Naive thymus-derived CD8-positive, alpha-beta T cell (primary cell): ENCODE measurements at places on chromosomes 7 and 10. TPM values are rescaled to one million over a fixed set of nuclear protein-coding genes. Genes with fewer than 3 reads are reported as not detected.

DNA sequence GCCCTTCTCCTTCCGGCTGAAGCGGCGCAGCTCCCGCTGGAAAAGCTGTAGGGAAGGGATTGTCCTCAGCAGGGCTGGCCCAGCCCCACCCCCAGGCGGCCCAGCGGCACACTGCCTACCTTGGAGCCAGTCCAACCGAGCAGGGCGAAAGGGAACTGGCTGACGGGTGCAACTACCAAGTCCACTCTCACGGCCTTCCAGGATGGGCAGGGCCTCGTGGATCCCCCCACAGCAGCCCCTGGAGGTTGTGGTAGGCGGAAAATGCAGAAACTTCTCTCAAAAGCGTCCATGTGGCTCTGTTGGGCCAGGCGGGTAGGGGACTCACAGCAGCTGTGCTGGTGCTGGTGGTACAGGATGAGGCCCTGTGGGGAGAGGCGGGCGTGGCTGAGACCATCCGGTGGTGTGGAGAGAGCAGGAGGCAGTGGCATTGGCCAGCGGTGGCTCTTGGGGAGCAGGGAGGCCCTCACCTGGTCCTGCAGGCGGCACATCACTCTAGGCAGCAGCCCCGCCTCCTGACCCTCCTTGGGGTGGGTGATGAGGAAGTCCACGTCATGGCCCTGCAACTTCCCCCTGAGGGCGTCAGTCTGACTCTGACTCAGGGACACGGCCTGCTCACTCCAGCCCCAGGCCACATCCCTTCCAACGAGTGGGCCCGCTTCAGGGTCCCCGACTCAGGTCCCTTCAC is 8.4 kb upstream of the PGAM2 start:
- H3K27ac ChIP-seq = peak overlapping the region; percentile 88
- no peak overlapping the region for H3K4me3 ChIP-seq
- DNase-seq = peak; percentile 47
- no peaks in the 10 kb centered on the region for H3K36me3 ChIP-seq
- peaks cover 10% of the 10 kb centered on the region for H3K4me1 ChIP-seq

DNA sequence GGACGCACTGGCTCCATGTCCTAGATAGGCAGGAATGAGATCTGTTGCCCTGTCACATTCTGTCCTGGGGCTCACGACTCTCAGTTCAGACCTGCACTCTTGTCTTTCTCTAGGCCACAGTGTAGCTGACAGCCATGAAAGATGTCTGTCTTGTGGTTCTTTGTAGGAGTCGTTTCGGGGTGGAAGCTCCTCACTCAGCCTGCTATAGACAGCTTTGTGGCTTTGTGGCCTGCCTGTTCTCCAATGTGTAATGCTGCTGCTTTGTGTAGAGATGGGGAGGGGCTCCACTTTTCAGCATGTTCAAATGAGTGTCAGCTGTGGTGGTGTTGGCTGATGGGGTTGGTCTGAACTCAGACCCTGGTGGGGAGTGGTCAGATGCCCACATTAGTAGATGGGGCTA is 410.7 kb downstream of the ACTR3B start:
- H3K4me3 ChIP-seq = no peak overlapping the region
- H3K27me3 ChIP-seq = no peaks in the 10 kb centered on the region
- H3K36me3 ChIP-seq = peaks cover 3% of the 10 kb centered on the region
- H3K27ac ChIP-seq = no peak overlapping the region
- DNase-seq = no peak

The SFMBT2 gene
- 31.8 TPM for total RNA-seq

The CARD11 gene
- total RNA-seq = 104 TPM

The CALML3 gene
- total RNA-seq = not detected
